ENCODE measurements at places on chromosomes 5 and 9.

- DNase-seq = peak; percentile 57
These were observed 130.2 kb upstream of the ADAMTSL1 start for GRCh38 chr9:18343784-18344183.

GRCh38 chr5:43815497-43815896, 212.5 kb downstream of the NNT start:
- no peak for DNase-seq

- DNase-seq = no peak
These were observed 427.1 kb upstream of the CHD1 start for GRCh38 chr5:99355881-99356280.

DNA sequence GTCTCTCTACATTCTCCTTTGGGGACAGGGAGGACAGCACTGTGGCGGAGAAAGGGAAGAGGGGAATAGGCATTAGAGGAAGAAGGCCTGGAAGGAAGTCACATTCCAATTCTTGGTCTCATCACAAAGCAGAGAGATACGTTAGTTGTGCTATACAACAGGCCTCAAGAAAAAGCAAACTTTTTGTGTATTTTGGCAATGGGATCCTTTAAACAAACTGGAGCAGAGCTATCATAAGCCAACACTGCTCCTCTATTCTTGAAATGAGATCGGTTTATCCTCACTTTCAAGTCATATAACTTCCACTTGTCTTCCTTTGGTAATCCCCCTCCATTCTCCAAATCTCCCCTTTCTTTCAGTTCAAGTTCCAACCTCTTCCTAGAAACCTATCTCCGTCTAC, 6.5 kb downstream of the DENND1A start:
- no peak for DNase-seq

GRCh38 chr5:179427676-179428056, 82.4 kb upstream of the ADAMTS2 start:
- DNase-seq = no peak

GRCh38 chr9:91943478-91944470, 6.3 kb downstream of the ROR2 start:
- no peak for DNase-seq

GRCh38 chr5:162407614-162408013, 340.0 kb downstream of the GABRG2 start:
- DNase-seq = no peak

DNA sequence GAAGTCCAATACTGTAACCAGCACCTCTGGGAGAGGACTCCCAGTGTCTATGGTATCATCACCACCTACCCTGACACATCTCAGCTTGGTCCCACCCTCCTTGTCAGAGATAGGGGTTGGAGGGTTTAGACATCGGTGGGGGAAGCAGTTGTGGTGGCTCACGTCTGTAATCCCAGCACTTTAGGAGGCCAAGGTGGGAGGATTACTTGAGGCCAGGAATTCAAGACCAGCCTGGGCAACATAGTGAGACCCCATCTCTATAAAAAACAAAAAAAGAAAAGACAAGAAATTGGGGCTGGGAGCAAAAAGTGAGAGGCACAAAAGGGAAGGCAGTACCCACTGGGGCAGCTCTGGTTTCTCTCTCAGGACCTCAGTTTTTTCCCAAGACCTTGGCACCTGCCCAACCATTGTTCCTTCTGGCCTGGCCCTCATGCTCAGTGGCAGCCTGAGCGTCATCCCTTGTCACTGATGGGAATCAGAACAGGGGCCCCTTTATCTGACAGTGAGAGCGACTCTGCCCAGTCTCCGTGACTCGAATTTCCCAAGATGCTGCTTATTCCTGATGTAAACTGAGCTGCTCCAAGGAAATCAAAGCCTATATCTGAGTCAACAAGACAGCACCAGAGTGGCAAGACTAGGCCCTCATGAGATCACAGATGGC, 80.5 kb upstream of the HSPA9 start:
- DNase-seq = no peak

DNA sequence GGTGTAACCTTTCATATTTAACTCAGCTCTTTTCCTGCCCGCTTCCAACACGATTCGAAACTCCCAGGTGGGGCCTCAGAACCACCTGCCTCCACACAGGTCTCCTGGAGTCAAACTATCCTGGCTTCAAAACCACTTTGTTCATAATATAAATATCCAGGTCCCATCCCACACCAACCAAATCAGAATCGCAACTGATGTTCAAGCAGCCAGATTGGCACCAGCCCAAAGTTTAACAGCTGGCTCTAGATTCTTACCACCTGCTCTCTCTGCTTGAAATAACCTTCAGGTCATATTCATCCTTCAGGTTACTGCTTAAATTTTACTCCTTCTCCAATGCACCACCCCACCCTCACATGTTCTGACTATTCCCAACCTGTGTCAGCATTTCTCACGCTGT, 231.4 kb upstream of the TRPM3 start:
- DNase-seq = no peak

GRCh38 chr9:132800038-132800648, 77.9 kb downstream of the AK8 start:
- peak; percentile 90 for DNase-seq
